HEK293T (cell line): ENCODE measurements at places on chromosomes 16 and 17.

DNA sequence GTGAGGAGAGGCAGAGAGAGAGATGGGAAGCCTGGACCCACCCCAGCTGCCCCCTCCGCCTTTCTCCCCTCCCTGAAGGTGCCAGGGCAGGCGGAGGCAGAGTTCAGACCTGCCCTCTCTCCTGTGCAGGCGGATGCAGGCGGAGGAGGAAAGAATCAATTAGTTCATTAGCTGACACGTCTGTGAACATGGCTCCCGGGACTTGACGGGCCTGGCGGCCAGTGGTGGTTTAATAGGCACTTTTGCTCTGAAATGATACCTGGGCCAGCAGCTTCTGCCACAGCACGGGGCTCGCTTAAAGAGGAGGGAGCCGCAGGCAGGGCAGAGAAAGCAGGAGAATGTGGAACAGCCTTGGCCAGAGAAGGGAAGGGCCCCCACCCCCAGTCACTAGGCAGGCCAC is 98.1 kb downstream of the SDK2 start:
- DNase-seq, result no peak

- DNase-seq, result peak; percentile 94
Observed at GRCh38 chr17:57662644-57663308, 82.3 kb downstream of the CCDC182 start.

GRCh38 chr17:32007463-32008298 is 498 bp downstream of the LRRC37B start:
- DNase-seq, result peak; percentile 20

DNA sequence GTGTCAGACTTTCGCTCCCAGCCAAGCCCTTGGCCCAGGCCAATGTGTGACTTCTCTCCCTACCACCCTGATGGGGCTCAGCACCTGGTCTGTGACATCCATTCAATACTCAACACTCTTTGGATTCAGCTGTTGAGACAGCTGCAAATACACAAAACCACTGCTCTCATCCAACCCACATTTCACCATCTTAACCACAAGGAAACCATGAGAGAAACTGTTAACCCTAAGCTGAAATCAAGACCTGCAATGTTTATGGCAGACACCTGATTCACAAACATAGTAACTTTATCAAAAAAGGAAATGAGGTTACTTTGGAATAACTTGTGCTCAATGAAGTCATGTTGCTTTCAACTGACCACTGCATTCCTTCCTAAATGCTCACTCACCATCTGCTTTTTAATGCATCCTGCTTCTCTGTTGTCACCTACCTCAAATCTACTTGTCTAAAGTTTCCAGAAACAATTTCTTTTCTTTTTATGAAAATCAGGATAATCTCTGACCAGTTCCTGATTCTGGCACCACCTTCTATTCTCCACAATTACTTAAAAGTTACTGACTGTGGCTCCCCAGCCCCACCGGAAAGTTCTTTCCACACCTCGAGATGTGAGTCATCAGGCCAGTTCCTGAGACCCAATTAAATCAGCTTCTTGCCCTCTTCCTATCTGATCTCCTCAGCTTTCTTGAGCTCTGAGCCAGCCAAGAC is 88.2 kb downstream of the NOG start:
- DNase-seq, result no peak

GRCh38 chr16:49546735-49547134 is 173.1 kb downstream of the C16orf78 start:
- no peak for DNase-seq

- DNase-seq, result no peak
Observed at GRCh38 chr16:7765079-7765550, 432.5 kb downstream of the RBFOX1 start.

DNA sequence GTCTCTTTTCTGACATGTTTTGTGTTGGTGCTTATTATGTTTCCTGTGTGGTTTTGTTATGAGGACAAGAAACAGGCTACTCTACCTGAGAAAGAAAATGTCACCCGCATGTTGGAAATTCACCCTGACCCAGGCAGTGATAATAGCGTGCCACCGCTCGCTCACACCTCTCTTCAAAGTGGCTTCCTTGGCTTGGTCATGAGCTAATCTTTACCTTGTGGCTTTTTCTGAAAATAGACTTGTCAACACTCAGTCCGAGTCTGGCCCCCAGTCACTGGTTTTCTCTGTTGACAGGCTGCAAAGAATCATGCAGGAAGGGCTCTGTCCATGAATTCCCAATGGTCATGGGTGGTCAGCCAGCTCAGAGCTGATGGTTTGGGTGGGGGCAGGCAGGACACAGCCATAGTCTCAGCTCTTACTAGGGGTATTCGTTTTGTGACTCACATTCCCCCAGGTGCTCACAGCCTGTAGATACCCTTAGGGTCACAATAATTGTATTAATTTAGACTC is 121.3 kb upstream of the CACNG5 start:
- no peak for DNase-seq

DNA sequence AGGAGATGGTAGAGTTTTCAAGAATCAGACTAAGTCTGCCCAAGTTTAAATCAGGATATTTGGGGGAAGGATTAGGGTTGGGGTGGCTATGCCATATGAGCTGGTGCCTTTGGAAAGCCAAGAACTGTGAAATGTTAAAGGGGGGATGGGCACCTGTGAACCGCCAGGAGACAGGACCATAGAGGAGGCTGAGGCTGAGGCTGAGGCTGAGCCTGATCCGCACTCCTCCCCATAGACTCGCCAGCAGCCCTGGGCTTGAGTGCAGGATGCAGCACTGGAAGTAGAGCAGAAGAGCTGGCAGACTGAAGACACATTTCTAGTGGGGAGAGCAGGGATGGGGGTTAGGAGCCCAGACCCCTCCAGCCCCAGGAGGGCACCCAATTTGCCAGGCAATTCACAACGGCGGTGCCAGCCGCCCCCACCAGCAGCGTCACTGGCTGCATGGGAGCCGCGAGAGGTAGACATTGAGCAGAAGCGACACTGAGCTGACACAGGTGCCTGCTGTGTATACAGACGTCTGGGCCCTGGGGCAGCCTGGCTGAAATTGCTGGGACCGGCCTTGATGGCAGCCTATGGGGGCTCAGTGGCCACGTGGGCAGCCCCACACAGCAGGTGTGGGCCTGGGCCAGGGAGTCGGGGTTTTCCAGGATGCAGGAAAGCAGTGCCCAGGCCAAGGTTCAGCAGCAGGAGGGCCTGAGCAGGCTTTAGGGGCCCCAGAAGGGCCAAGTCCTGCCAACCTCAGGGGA is 9.2 kb downstream of the PIMREG start:
- DNase-seq, result no peak

DNA sequence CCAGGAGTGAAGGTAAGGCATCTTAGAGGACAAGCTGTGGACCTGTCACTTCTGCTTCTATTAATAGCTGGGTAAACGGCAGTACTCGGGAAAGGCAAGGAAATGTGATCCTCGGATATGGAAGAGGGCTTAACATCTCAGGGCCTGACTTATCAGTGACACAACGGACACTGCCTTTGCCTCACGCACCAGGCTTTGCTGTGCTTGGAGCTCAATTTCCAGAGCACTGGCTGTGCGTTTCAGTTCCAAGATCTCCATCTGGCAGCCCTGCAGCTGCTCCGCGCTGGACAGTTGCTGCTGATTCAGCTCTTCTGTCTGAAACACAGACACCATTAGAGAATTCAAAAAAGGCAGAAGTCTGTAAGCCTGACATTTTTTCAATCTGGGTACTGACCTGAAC is 3.5 kb downstream of the KRT40 start:
- DNase-seq, result no peak

DNA sequence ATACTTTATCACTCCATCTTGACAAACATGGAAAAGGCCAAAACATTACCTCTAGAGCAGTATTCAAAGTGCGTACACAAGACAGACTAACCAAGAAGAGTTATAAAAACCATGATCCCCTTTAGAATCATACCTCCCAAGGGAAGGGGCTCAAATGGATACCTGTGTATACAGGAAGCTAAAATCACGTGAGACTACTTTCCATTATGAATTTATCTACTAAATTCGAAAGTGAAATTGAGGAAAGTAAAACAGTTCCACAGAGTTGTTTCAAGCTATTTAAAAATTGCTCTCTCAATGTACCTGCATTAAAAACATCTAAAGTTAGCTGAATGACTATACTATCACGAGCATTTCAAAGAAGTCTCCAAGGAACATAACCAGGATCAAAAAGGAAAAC is 32.7 kb downstream of the AP1G1 start:
- DNase-seq, result no peak

- no peak for DNase-seq
Observed at GRCh38 chr17:1762901-1763898, 1.3 kb downstream of the SERPINF1 start.

DNA sequence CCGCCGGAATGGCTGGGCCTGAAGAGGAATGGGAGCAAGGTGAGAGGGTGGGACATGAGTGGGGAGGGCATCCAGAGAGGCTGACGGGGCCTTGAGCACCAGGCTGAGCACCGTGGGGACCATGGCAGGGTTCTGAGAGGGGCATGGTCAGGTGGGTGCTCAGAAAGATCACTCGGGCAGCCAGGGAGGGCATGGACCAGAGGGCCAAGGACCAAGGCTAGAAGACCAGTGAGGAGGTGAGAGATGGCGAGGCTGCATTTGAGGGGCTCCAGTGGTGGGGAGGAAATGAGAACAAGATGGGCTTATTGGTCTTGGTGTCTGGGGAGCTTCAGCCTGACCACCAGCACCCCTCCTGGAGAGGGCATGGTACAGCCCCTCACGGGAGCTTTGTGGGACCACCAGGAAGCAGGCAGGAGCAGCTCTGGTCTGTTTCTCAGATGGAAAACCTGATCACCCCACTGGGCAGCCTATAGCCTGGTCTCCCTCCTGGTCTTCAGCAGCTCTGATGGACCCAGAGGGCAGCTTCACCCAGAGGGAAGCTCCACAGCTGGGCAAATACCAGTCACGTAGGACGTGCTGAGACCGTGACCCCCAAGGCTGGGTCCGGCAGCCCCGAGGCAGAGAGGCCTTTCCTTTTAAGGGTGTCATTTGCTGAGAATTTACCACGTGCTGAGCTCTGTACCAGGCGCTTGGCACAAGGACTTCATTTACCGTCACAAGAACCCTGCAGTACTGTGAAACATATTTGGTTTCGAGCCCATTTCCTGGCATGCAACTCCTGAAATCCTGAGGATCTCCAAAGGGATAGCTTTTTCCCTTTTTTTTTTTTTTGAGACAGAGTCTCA is 11.4 kb upstream of the NCBP3 start:
- DNase-seq, result no peak

DNA sequence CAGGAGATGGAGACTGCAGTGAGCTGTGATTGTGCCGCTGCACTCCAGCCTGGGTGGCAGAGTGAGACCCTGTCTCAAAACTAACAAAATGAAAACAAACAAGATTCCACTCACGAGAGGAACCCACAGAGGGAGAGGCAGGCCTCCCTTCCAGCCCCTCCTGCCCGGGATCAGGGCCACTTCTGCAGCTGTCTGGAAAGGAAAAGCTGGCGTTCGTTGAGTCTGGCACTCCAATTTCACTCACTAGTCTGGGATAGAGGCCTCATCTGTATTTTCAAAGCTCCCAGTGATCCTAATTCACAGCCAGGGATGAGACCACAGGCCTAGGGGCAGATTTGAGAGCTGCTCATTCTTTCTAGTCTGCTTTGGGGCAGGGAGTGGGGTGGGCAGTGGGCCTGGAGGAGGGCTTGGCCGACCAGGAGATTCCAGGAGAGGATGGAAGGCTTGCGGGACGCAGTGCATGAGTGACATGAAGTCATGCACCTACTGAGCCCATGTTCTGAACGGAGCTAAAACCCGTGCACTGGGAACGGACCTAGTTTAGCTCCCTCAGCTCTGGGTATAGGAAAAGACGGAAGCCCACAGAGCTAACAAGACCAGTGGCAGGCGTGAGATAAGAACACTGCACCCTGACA is 54.0 kb downstream of the COTL1 start:
- no peak for DNase-seq

DNA sequence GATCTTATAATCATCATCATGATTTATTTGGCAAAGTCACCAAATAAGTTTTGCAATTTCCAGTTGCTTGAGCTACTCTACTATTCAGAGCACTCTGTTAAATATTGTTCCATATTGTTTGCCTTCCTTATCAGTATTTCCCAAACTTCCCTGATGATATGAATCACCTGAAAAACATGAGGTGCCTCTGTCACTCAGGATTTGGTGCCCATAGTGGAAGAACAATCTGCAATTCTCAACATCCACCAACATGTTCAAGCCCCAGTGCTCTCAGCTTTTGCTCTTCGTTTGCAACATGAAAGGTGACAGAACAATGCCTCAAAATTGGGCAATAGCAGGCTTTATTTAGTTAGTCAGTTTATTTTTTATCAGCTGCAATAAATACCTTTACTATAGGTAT is 28.6 kb upstream of the WSB1 start:
- no peak for DNase-seq

DNA sequence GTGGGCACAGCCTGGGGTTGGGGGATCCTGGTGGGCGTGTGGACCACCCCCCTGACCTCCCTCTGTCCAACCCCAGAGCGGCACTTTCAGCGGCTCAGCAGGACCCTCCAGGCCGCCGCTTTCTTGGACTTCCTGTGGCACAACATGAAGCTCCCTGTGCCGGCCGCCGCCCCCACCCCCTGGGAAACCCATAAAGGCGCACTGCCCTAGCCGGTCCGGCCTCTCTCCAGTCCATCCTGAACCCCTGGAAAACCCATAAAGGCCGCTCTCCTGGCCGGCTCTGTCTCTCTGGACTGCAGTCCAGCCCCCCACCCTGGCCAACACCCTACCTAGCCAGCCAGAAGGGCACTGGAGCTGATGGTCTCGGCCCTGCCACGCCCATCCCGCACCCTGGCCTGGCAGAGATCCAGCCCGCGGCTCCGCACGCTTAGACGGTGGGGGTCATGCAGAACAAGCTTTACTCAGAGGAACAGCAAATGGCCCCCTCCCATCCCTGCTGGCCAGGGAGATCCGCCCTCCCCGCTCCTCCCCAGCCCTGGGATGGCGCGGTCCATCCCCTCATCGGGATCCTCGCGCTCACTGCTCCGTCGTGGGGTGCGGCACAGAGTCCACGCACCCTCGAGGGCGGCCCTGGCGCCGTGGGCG is 2.7 kb downstream of the NOXO1 start:
- no peak for DNase-seq

DNA sequence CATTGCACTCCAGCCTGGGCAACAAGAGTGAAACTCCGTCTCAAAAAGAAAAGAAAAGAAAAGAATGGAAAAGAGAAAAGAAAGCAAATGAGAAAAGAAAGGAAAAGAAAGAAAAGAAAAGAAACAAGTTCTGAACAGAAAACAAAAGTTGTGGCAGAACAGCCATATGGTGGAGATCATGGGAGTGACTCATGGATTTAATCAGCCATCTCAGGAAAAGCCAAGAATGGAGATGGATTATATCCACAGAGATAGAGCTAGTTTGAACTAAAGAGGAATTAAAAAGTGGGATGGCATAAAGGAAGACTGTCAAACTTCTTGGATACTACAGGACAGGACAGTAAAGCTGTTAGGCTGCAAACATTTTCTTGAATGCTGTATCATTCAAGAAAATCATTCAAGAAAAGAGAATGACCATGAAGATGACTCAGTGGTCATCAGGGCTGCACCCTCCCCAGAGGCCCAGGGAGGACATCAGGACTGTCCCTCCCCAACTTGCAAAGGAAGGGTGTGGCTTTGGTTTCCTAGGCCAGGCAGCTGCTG is 120.6 kb downstream of the USP22 start:
- no peak for DNase-seq

GRCh38 chr17:46045639-46046038 is 46.6 kb downstream of the STH start:
- no peak for DNase-seq

- DNase-seq, result no peak
Observed at GRCh38 chr16:87471278-87472141, 21.3 kb downstream of the ZCCHC14 start.
